ENCODE measurements at places on chromosomes 7 and 10.

- DNase-seq, result no peak
These were observed 21.5 kb downstream of the HSPA12A start for GRCh38 chr10:116720668-116721546.

- no peak for DNase-seq
These were observed 159.1 kb downstream of the SEC23IP start for GRCh38 chr10:120051671-120052070.

- DNase-seq, result no peak
These were observed 259.8 kb upstream of the SEMA3A start for GRCh38 chr7:84454174-84454959.

- DNase-seq, result no peak
These were observed 105.5 kb downstream of the TES start for GRCh38 chr7:116315803-116316202.

- DNase-seq, result no peak
These were observed 506.0 kb downstream of the AUTS2 start for GRCh38 chr7:70104243-70104642.

- no peak for DNase-seq
These were observed 343.9 kb downstream of the PLXNA4 start for GRCh38 chr7:132232406-132232805.

- no peak for DNase-seq
These were observed 54.6 kb downstream of the FHIP2A start for GRCh38 chr10:114876169-114876568.

DNA sequence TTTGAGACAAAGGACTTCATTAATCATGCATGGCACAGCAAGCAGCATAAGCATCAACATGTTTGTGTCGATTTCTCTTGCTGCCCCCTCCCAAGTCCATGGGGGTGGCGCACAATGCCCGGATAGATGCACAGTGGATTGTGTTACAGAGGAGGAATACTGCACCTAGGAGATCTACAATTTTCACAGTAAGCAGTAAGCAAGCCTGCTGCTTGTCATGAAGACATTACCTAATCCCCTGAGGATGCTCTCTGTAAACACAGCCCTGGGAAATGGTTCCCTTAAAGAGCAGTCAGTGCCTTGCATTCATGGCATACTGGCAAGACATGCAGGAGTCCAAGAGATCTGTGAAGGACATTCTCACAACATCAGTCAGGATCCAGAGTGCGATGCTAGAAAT, 137.7 kb downstream of the ETV1 start:
- DNase-seq, result peak; percentile 37

- DNase-seq, result no peak
These were observed 27.5 kb upstream of the SMARCD3 start for GRCh38 chr7:151275813-151276577.

DNA sequence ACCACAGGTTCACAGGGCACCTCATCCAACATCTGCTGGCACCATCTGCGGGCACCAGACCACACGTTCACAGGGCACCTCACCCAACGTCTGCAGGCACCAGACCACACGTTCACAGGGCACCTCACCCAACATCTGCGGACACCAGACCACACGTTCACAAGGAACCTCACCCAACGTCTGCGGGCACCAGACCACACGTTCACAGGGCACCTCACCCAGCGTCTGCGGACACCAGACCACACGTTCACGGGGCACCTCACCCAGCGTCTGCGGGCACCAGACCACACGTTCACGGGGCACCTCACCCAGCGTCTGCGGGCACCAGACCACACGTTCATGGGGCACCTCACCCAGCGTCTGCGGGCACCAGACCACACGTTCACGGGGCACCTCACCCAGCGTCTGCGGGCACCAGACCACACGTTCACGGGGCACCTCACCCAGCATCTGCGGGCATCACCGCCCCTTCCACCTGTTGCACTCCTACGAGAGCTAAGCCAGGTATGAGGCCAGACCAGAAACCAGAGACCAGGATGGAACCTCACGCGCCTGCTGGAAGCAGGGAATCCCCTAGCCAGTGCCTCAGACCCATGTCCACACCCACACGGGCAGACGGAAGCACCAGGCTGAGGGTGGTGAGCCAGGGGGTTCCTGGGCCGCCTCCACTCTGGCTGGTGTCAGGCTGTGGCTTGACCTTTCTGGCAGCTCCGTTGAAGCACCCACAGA, 182.8 kb downstream of the MAD1L1 start:
- no peak for DNase-seq

DNA sequence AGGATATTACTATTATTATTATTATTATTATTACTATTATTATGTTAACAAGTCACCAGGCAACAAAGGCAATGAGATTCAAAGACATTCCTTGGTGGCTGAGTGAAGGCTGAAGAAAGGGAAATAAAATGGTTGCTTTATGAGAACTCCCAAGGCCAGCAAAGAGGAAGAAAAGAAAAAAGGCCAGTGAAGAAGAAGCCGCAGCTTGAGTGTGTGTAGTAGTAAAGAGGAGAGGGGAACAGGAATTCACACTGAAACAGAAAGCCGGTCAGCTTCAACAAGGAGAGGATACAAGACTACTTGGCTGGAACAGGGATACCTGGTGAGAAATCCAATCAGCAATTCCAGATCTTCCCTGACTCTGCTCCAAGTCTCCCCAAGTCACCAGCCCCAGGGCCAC, 42.4 kb downstream of the PLXNA4 start:
- no peak for DNase-seq

- DNase-seq, result no peak
These were observed 567.6 kb downstream of the LRMDA start for GRCh38 chr10:75999001-75999400.

- DNase-seq, result no peak
These were observed 98.3 kb upstream of the LRGUK start for GRCh38 chr7:134028853-134029252.

- no peak for DNase-seq
These were observed 58.7 kb downstream of the AOC1 start for GRCh38 chr7:150910996-150911422.

DNA sequence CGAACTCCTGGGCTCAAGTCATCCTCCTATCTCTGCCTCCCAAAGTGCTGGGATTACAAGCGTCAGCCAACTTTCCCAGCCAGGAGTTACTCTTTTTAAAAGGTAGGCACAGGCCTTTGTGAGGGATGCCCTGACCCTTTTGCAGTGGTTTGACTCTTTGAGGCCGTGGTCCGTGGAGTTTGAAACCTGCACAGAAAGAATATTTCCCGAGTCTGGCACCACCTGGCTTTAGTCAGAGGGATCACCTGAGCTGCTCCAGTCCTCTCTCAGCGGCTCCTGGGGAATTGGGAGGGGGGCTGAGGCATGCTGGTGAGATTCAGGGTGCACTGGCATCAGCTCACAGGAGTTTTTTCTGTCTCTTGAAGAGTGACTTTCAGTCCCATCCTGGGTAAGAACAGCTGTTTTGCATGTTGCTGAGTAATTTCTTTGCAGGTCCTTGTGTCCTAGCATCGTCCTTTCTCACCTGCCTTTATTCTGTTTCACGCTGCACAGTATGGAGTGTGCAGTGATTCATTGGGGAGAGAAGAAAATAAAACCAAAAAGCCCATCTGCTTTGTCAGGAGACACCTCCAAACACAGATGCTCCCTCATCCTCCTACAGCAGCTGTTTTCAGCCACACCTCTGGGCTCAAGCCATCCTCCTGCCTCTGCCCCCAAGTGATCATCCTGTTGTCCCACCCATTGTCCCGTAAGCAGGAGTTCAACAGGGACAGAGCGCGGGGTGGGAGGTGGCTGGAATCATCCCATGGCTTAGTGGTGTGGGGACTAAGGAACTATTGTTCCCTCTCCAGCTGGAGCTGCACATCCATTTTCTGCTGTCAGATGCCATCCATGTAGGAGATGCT, 284.7 kb downstream of the CAMK1D start:
- no peak for DNase-seq

DNA sequence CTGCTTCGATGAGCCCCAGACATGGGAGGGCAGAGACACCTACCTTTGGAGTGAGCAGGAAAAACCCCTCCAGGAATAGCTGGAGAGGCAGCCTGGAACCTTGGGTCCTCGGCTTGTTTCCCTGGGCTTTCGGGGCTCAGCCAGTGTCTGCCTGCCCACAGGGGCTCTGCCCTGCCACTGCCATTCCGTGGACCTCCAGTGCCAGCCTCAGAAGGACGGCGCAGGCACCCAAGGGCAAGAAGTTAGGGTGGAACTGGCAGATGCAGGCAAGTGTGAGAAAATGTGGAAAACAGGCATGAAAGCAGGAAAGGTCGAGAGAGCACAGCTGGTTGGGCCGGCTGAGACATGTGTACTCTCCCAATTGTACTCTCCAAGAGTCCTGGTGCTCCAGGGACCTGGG, 281.5 kb downstream of the GRID1 start:
- DNase-seq, result no peak

DNA sequence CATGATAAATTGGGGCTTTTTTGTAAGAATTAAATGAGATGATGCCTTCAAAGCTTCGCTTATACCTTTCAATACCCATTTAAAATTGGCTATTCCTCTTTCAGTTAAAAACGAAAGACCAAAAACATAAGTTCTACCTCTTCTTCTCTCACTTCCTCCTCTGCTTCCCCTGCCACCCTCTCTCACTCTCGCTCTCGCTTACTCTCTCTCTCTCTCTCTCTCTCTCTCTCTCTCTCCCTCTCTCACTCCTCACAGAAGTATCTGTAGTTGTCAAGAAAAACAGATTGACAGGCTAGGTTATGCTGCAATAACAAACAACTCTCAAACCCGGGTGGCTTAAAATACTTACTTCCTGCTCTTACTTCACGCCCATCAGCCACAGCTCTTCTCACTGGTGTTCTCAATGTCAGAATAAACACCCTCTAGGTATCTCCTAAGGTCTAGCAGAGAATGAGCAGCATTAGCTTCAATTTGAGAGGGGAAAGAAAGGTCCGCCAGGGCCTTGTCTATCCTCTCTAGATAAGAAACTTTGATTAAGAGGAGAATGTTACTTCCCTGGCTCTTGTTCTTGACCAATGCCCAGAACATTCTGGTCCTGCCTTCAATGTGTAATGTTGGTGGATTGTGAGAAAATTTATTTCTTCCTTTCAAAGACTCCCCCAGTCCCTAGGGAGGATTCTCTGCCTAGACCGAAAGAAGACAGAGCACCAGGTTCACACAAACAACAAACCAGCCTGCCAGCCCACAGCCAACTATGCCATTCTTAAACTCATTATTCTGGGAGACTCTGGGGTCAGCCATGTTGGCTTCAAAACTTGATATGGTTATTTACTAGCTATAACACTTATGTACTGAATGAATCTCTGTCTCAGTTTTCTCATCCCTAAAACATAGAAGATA, 1028.7 kb downstream of the XPNPEP1 start:
- DNase-seq, result no peak

DNA sequence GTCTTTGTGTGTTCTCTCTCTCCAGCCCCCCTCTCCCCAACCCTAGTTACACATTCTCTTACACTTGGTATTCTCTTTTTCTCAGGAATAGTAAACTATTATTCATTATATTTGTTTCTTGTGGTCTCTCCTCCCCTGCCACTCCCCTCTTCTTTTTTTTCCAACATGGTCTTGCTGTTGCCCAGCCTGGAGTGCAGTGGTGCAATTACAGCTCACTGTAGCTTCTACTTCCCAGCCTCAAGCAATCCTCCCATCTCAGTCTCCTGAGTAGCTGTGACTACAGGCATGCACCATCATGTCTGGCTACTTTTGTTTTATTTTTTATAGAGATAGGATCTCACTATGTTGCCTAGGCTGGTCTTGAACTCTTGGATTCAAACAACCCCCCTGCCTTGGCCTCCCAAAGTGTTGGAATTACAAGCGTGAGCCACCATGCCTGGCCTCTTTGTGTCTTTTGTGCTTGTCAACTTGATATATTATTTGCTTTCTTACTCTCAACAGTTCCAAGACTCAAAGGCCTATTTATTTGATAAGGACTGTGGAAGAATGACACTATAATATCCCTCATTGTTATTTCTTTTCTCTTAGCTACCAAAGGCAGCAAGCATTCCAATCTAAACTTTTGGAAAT, 66.9 kb downstream of the MLLT10 start:
- no peak for DNase-seq
